ENCODE measurements at places on chromosomes 13 and 19.

DNA sequence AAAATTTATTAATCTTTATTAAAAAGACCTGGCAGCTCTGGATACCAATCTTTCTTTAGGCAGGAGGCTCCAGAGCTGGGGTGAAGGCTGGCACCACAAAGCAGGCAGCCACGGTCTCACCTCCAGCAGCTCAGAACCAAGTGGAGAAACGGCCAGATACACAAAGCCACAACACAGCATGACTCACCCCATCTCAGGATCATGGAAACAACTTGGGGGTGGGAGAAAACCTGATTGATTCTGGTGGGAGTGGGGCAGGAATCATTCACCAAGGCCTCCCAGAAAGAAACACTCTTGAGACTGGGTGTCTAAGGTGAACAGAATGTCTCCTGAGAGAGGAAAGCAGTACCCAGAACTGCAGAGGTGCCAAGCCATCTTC is 64.2 kb downstream of the CRYL1 start:
- no peak for DNase-seq

- DNase-seq, result no peak
Observed at GRCh38 chr13:34578917-34579316, 363.2 kb upstream of the NBEA start.

- DNase-seq, result no peak
Observed at GRCh38 chr19:750640-751423, at the start of gene MISP. TSS of gene MISP (plus strand) at chr19:751112. CDS start at chr19:756947, 5,835 bp downstream.

DNA sequence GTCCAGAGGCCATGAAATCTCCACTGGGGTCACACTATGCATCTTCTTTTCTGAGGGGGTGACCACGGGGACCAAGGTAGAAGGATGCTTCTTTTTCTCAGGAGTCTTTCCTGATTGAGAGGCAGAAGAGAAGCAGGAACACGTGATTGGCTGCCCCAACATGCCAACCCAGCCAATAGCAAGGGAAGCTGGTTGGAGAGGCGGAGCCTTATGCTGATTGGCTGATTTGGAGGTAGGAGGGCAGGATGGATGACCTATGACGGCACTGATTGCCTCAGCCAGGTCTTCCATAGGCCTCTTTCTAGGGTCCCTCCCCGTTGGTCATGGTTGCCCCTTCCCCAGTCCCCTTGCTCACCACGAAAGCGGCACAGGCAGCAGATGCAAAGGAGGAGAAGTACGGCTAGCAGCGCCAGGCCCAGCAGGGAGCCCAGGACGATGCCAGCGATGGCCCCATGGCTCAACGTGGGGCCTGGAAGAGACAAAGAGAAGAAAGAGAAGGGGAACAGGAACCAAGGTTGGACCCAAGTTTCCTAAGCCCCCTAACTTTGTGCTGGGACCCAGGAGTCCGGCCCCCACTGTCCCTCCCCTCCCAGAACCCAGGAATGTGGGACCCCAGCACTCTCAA is 8.0 kb downstream of the VSIG10L start:
- no peak for DNase-seq

All from progenitor cell of endocrine pancreas (in vitro differentiated cells).